ENCODE measurements at places on chromosomes 11 and 22.

DNA sequence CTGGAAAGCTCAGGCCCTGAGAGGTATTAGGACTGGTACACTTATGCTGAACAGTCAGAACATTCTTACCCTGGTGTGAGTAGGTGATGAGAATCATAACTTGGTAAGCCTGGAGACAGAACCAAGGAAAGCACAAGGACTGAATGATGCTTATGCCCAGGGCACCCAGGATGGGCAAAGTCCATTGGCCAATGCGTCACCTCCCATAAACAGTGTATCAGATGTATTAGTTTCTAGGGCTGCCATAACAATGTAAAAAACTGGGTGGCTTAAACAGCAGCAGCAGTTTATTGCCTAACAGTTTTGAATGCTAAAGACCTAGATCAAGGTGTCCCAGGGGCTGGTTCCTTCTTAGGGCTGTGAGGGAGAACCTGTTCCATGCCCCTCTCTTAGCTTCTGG lies 107.0 kb downstream of the FAR1 start:
- no peak for DNase-seq

GRCh38 chr22:37809672-37810333 lies 2.1 kb downstream of the GCAT start:
- no peak for DNase-seq

DNA sequence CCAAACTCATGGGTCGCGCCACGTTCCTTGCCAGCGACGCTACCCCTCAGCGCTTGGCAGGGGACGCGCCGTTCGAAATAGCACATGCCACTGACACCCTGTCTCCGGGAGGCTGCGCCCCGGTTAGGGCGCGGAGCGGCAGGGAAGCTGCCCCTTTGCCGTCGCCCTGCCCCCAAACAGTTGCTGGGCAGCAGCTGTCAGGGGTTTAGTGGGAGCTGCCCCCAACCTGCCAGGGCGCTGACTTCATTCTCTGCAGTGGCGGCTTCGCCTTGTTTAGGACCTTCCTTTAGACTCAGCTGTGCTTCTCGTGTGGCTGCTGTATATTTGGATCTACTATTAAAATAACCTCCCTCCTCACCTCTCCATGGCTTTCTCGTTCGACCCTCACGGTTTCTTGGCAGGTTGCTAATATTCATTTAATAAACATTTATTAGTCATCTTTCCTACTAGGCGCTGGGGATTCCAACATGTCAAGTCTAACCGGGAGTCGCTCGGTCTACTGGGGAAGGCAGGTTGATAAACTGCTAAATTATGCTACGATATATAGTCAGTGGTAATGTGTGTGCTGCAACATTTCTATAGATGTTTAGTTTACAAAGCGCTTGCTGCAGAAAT lies 782 bp downstream of the TMEM109 start:
- DNase-seq = peak; percentile 29

DNA sequence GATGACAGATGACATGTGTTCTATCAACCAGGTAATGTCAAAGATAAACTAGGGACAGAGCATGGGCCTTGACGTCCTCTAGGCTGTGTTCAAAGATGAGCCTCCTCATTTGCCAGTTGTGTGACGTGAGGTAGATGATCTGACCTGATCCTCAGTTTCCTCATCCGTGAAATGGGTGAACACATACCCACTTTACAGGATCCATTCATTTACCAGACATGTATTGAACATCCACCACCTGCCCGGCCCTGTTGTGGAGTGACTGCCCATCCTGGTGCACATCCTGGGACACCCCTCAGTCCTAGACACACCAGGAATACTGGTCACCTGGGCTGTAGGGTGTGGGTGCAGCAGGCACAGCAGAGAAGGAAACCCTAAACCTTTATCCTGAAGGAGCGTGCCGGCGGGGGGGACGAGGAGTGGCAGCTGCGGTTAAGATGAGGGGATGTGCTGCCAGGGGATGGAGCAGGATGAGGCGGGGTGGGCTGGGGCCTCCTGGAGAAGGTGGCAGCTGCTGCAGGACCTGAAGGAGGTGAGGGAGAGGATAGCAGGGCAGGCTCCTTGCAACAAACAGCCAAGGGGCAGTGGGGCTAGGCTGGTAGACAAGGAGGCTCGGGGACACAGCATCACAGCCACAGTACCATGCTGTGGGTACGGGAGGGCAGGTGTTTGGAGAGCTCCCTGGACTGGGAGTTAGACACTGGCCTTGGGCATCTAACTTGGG lies 8.4 kb downstream of the CLDN5 start:
- no peak for DNase-seq

GRCh38 chr22:22099833-22100812 lies 117.5 kb upstream of the TOP3B start:
- DNase-seq = no peak
